ENCODE measurements at places on chromosomes 2 and 18.

- DNase-seq = no peak
These were observed 593.3 kb upstream of the FANCL start for GRCh38 chr2:58834404-58834803.

- DNase-seq = no peak
These were observed 4.5 kb downstream of the SMARCAL1 start for GRCh38 chr2:216416571-216417307.

DNA sequence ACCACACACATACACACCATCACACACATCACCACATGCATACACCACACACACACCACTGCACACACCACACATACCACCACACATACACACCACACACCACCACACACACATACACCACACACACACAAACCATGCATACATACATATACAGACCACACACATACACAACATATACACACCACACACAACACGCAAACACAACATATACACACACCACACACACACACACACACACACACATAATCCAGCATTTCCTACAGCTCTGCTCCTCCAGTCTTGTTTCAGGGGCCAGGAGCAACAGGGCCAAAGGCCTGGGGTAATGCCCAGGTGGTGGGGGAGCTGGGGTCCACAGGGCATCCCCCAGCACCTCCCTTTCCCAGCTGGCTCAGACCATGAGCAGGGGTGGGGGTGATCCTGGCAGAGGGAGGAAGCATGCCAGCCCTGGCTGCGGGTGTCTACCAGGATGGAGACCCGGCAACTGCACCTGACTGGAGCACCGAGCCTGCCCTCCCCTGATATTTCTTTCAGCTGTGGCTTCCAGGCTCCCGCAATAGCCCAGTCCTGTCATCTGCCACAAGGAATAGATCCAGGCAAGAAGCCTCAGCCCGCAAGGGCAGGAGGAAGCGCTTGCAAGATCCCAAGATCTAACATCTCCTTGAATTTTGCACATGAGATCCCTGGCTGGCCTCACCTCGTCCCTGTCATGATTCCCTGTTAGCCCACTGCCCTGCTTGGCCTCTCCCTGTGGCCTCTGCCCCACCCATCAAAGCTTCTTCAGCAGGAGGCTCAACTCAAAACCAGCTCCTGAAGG is 196.9 kb downstream of the TNS1 start:
- no peak for DNase-seq

DNA sequence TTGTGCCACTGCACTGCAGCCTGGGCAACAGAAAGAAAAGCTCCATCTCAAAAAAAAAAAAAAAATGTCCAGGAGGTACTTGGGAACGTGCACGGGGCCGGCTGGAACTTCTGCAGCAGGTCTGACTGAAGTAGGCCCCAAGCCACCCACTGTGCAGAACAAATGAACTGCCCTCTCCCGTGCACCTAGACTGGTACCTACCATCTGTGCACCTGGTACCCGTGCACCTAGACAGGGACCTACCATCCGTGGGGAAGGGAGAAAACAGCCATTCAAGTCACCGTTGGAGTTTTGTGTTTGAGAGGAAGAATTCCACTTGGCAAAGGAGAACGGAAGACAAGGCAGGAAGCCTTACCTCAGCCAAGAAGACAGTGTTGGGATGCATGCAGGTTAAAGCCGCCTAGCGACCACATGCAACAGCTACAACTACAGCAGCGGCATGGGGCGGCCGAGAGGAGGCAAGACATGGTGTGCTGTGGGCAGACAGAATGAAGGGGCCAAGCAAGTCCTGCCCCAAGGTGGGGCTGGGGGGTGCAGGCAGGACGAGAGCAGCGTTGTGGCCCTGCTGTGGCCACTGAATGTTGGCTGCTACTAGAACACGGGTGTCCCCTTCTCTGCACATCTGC is 16.1 kb downstream of the ST3GAL5 start:
- DNase-seq = no peak

- DNase-seq = no peak
These were observed 169.5 kb downstream of the CAMKMT start for GRCh38 chr2:44531289-44531688.

- no peak for DNase-seq
These were observed 228.2 kb downstream of the NEDD4L start for GRCh38 chr18:58272209-58272608.

- no peak for DNase-seq
These were observed 157.6 kb downstream of the HAUS1 start for GRCh38 chr18:46261799-46262198.

DNA sequence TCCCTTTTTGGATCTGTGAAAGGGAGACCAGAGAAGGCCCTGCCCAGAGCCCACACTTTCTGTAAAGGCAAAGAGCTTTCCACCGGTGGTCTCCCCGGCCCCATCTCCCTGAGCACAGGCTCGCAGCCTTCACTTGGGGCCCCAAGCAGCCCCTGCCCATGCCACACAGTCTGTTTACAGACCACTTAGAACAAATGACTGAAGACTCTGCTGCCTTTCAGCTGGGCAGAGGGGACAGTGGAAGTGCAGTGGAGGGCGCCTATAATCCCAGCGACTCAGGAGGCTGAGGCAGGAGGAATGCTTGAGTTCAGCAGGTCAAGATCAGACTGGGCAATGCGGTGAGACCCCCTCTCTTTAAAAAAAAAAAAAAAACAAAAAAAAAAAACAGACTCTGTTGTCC is 28.9 kb downstream of the SERTAD2 start:
- DNase-seq = no peak

DNA sequence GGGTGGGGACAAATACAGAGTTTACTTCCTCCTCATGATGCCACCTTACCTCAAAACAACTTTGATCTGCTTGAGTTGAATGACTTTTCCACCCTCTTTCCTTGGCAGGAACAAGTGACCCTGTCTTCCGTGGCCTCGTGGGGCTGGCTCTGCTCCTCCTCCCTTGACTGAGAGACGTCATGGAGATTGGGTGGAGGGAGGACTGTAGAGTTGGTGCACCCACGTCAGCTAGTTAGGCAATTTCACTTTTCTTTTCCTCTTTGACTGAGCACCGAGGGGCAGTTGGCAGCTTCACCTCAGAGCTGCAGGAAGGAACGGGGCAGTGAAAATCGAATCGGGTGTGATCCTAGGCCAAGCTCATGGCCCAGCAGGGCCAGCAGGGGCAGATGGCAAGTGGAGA is at the start of gene SP140:
Gene SP140 (plus strand): TSS at position 251 of the 400 bp plus-strand sequence. CDS start 109 bp downstream, at position 360.
- peak; percentile 78 for DNase-seq

DNA sequence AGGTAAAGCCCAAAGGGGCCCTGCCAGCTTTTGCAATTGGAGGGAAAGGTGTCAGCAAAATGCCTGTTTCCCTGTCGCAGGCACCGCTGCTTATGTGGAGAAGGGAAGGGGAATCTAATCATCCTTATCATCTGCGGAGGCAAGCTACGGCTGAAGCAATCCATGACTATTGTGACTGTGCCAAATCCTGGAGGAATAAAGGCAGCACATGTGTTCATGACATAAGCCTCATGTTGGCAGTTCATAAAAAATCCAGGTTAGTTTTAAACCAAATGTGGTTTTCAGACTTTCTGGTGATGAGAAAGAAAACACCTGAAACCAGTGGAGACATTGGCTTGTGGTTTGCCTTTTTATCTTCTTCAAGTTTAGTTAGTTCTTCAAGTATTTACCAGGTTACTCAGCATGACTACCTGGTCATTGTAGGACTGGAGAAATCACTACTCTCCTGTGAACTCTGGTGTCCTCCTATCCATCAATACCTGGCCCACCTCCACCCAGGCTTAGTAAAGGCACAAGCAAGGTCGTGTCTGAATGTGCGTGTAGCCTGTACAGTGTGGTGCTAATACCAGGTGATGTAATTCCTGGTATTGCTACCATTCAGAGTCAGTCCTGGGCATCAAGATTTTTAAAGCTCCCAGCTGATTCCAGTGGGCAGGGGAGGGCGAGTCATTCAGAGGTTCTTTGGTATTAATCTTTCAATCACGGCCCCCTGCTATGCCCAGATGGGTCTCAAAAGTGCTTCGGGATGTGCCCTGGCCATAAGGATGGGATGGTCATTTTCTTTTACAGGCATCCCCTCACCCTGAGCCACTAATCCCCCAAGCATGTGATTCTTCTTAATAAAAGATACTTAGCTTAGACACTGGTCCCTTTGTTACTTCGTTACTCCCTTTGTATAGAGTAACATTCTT is 96.8 kb downstream of the TGFA start:
- no peak for DNase-seq

DNA sequence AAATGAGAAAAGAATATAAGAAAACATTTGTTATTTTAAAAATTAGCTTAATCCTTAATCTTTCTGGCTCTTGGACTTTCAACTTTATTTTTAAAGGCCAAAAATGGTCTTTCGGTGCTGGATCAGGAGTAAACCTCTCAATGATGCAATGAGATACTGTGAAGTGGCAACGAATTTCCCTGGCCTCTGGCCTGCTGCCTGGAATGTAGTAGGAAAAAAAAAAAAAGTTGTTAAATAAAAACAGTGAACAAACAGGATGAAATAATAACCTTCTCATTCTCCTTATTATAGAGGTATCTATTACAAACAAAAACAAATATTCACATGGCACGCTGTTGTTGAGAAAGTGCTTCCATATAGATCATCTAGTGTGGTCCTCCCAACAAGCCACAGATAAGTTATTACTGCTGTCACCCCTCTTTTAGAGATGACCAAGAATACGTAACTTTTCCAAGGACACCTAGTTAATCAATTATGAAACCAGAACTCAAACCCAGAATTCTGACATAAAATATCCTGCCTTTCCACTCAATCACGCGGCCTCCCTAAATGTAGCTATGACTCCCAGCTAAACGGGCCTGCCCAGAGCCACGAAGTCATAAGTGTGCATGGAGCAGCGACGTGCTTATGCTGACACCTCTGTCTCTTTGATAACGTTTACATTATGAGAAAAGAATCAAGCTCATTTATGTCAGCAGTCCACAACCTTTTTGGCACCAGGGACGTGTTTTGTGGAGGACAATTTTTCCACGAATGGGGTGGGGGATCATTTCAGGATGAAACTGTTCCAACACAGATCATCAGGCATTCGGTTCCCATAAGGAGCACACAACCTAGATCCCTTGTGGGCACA is 170.9 kb downstream of the BCL2 start:
- no peak for DNase-seq

GRCh38 chr18:6482198-6482977 is 67.7 kb upstream of the L3MBTL4 start:
- DNase-seq = no peak

GRCh38 chr18:7512990-7513389 is 54.1 kb upstream of the PTPRM start:
- no peak for DNase-seq

- no peak for DNase-seq
These were observed 79.0 kb downstream of the SLC66A3 start for GRCh38 chr2:11234309-11234708.

DNA sequence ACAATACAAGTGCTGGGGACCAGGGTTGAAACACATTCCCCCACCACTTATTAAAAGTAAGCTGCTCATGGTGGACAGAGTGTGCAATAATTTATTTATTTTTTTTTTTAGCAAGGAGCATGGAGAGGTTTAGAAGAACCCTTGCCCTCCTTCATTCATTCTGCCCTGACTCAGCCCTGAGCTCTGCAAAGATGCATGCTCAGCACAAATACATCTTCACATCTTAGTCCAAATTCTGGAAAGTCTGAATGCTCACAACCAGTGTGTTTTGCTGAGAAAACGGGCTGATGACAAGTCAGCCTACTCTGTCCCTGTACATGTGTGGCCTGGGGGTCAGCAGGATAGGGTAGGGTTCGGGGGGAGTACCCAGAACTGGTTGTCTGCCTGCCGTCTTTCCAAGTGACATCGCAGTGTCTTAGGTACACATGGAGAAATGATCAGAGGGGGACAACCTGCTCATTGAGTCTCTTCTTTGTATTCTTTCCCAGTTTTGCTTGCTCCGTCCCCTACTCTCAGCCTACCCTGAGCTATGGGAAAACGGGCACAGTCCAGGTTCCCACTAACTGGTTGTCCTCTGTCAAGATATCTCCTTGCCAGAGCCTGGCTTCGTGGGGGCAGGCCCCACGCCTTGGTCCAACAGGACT is 76.4 kb downstream of the ADD2 start:
- DNase-seq = no peak

Measured in activated CD4-positive, alpha-beta T cell treated with anti-CD3 and anti-CD28 coated beads for 1 hour (primary cell).